RKO (cell line): ENCODE measurements at places on chromosomes 6 and 20.
A peak's percentile ranks its signal among the peaks of the same experiment; 100 is the strongest.

DNA sequence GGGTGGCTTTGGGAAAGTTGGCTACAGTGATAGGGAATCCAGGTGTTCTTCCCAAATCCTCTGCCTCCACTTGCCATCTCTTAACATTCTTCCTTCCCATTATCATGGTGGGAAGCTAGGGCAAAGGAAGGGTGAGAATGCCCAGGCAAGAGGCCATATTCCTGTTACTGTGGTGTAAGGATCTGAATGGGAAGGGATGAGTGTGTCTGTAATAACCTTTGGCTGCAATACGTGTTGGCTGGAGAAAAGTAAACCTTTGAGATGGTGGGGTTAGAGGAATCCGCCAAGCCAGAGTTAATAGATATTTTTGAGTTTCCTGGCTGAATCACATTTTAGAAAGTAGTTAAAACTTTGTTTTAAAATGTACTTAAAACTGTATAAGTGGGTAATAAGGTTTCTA, 45.9 kb downstream of the RNF144B start:
- no peak for DNase-seq

- no peak for DNase-seq
Observed at GRCh38 chr6:46555129-46555528, 63.9 kb upstream of the RCAN2 start.

DNA sequence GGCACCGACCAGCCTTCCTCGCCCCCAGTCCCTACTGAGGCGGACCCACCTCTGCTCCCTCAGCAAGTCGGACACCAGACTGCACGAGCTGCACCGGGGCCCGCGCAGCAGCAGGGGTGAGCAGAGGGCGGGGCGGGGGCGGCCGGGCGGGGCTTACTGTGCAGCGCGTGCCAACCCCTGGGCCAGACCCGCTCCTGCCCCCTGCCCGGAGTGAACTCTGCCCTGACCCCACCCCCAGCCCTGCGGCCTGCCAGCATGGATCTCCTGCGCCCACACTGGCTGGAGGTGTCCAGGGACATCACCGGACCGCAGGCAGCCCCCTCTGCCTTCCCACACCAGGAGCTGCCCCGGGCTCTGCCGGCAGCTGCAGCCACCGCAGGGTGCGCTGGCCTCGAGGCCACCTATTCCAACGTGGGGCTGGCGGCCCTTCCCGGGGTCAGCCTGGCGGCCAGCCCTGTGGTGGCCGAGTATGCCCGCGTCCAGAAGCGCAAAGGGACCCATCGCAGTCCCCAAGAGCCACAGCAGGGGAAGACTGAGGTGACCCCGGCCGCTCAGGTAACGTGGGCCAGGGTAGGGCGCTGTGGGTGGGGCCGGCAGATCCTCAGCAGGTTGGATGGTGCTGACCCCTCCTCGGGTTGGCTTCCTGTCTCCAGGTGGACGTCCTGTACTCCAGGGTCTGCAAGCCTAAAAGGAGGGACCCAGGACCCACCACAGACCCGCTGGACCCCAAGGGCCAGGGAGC, 1.5 kb upstream of the SLC2A4RG start:
- DNase-seq, result no peak

GRCh38 chr20:62433658-62434497, 6.5 kb upstream of the RBBP8NL start:
- DNase-seq, result no peak

DNA sequence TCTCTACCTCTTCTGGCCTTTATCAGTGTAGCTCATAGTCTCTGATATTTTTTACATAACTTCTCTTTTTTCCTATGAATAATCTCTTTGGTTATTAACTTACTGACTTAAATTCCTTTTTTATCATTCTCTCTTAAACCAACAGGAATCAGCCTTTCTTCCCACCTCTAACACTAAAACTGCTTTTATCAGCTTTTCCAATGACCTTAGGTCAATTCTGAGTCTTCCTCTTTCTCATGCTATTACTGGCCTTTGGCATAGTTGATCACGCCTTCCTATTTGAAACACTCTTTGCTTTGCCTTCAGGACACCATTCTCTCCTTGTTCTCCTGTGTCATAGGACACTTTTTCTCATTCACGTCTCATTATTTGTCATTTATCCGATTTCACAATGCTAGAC, 8.1 kb upstream of the HINT3 start:
- no peak for DNase-seq

DNA sequence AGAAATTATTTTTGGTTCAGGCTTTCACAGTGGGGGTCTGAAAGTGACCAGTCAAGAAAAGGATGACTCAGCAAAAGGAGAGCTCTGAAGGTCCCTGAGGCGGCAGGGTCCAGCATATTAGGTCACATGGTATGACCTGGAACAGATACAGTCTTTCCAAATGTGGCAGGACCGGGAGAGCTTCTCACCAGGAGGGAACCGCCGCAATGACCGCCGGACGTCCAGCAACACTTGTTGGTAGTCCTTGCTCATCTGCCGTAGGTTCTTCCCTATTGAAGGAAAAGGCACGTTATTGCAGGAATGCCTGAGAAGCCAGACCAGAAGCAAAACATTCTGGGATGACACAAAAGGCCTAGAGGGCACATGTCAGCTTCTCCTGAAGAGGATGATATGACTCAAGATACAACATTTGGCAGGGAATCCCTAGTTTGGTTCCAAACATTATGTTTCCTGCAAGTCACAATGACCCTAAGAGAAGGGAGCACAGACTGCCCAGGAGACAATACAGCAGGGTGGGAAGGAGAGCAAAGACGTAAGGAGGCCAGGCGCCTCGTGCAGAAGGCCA, 17.4 kb downstream of the TBC1D20 start:
- no peak for DNase-seq

- no peak for DNase-seq
Observed at GRCh38 chr6:165676435-165677068, 13.5 kb upstream of the PDE10A start.

DNA sequence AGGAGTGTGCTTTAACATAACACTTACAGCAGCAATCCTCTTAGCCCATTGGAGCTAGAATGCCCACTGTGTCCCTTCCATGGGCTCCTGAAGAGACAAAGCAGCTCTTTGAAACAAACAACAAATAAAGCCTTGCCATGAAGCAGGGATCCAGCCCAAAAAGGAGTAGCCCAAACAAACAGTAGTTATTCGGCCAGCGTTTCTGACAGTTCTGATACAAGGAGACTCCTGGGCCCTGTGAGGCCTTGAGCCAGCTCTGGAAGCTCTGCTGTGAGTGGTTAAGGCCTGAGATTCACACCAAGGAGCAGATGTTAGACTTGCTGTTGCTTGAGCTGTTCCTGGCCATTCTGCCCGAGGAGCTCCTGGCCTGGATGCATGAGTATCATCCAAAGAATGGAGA, 16.9 kb upstream of the ZSCAN16 start:
- DNase-seq, result no peak

DNA sequence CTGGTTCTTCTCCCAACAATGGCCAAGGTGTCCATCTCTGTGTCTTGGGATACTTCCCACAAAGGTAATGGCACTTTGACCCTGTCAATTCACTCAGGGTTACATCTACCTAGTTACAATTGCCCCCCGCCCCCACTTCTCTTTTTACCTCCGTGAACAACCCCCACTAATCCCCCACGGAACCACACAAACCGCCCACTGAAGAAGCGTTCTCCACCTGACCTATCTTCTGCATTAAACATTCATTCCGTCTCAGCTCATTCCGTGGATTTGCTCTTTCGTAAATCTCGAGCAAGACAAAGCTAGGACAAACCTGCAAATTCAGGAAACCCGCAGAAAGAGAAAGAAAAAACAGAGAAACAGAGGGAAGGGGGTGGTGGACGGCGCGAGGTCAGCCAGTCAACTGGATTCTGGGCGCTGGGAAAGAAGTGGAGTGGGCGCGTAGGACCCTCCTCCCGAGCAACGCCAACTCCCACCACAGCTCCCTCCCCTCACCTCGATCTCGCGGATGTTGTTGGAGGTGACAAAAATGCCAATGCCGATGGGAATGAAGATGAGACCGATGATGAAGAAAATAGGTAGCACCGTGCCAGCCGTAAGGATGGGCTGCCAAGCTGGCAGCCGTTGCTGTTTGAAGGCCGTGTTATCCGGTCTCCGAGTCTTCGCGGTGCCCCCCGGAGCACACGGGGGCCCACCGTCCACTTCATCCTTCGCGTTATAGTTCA, 523 bp downstream of the TMEM30A start:
- peak; percentile 43 for DNase-seq

DNA sequence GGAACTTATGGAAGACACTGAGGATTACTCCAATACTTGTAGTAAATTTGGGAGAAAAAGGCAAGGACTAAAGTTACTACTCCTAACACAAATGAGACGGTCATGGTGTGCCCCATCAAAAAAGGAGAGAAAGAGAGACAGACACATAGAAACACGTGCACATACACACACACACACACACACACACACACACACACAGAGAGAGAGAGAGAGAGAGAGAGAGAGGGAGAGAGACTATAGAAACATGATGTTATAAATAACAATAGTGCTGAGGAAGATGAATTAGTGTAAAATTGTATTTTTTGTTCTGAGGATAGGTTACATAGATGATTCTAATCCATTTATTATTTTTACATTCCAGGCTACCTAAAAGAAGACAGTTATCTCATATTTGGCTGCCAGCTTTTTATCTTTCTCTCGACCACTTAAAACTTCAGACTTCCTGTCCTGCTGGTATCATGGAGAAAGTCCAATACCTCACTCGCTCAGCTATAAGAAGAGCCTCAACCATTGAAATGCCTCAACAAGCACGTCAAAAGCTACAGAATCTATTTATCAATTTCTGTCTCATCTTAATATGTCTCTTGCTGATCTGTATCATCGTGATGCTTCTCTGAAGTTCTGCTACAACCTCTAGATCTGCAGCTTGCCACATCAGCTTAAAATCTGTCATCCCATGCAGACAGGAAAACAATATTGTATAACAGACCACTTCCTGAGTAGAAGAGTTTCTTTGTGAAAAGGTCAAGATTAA, 10.5 kb downstream of the PLN start:
- DNase-seq, result no peak

DNA sequence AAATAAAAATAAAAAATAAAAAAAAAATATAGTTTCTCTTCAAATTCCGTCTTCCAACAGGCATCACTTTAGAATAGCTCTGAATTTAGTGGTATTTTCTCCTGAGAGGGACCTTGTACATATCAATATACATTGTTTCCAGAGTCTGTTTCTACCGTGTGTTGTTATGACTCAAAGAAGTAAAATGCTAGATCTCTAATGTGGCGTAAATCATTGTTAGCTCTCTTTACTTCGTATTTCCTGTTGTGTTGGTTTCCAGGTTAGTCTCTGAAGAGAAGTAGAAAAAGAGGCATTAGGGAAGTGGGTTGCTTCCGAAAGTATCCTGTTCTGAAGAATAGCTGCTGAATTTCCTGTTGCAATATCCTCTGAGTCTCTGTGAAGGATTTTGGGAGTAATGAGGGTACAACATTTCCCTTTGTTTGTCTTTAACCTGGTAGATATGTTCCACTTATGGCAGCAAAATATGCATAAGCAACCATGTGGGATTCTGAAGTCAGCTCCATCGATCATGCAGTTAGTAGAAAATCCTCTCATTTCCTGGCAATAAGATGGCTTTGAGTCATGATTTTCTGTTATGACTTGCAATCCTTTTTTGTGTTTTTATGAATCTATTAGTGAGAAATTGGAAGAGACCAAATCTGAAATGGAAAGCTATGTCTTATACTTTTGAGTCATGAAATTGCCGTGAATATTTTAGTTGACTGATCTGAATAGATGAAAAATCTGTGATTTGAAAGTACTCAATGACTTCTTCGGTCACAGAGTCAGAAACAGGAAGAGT, 42.0 kb upstream of the MCHR2 start:
- DNase-seq, result no peak
